ENCODE measurements at places on chromosomes 12 and 14. TPM values are rescaled to one million over a fixed set of nuclear protein-coding genes. Genes with fewer than 3 reads are reported as not detected.

GRCh38 chr12:108666401-108666881 lies 32.7 kb upstream of the SELPLG start:
- peak; percentile 90 for DNase-seq

GRCh38 chr14:34365309-34365915 lies 96.6 kb downstream of the SPTSSA start:
- no peak for DNase-seq

The SLC2A14 gene
- not detected for total RNA-seq

The SRGAP1 gene
- total RNA-seq: 1.6 TPM

Data from lower leg skin (tissue), 4 donors.